ENCODE measurements at places on chromosomes 4 and X. TPM values are rescaled to one million over a fixed set of nuclear protein-coding genes. Genes with fewer than 3 reads are reported as not detected.

DNA sequence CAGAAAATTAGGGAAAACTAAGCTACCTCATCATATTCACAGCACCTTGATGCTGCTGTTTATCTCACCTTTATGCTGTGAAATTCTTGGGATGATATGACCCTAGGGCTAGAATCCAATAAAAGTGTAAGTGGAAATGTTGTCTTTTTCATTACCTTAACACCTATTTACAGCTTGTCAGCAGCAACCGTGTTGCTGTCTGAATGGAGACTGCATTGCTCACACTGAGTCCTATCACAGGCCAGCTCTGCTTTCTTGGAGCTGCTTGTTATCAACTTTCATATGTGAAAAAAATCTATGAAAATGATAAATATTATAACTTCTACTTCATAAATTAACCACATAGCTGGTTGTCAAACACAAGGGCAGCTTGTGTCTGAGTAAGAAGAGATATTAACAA is 789.5 kb downstream of the TECRL start:
- no peak overlapping the region for H3K27ac ChIP-seq
- no peak overlapping the region for H3K4me3 ChIP-seq
- no peak for DNase-seq
- H3K27me3 ChIP-seq, result no peaks in the 10 kb centered on the region
- no peaks in the 10 kb centered on the region for H3K36me3 ChIP-seq

GRCh38 chr4:127623797-127624083 is 9.0 kb upstream of the INTU start:
- peak overlapping the region; percentile 53 for H3K27ac ChIP-seq
- H3K4me1 ChIP-seq, result peaks cover 9% of the 10 kb centered on the region
- DNase-seq, result peak; percentile 61
- peak overlapping the region; percentile 64 for H3K4me3 ChIP-seq

- DNase-seq, result no peak
- H3K27me3 ChIP-seq, result no peaks in the 10 kb centered on the region
- H3K27ac ChIP-seq, result no peak overlapping the region
- H3K36me3 ChIP-seq, result no peaks in the 10 kb centered on the region
These were observed 178.7 kb downstream of the FMR1NB start for GRCh38 chrX:148159796-148160195.

DNA sequence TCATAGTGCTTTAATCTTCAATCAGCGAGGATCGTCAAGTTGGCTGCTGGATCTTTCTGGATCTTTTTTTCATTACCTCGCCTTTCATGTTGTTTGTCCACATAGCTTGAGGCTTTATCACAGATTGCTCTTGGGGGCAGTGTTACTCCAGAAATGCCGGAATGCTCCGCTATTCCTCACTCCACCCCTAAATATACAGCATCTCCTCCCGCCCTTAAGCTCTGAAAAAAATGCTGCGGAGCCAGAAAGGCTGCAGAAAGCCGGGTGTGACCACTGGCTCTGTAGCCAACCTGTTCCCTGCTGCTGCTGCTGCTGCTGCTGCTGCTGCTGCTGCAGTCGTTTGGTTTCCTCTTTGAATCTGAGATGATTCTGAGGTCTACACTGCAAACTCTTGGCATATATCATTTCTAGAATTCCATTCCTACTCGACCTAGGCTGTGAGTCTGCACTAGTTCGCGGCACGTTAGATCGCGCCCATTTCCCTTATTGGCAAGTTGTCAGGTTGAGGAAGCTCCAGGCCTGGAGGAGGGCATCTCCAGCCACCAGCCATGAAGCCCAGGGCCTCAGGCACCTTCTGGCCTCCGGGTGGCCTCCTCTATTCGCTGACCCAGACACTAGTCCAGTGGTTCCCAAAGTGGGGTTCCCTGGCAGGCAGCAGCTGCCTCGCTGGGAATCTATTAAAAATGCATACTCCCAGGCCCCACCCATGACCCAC is 34.2 kb downstream of the WDR13 start:
- H3K27ac ChIP-seq, result no peak overlapping the region
- DNase-seq, result peak; percentile 96
- no peaks in the 10 kb centered on the region for H3K36me3 ChIP-seq
- H3K27me3 ChIP-seq, result no peaks in the 10 kb centered on the region
- H3K4me1 ChIP-seq, result peaks cover 4% of the 10 kb centered on the region

DNA sequence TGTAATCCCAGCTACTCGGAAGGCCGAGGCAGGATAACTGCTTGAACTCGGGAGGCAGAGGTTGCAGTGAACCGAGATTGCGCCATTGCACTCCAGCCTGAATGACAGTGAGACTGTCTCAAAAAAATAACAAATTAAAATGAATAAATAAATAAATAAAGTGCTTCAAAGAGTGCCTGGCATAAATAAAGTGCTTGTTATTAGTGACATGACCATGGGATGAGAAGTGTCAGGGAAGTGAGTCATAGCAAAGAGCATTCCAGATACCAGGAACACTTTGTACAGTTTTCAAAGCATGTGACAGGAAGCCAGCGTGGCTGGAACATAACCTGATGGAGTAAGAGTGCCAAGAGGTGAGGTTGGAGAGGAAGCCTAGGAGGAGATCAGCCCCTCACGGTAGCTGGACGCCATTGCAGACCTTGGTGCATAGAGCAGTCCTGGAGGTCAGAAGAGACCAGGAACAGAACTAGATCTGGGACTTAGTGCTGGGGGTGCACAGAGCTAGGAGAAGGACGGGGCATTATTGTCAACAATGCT is 6.0 kb upstream of the WDR13 start:
- H3K27me3 ChIP-seq, result peaks cover 3% of the 10 kb centered on the region
- no peaks in the 10 kb centered on the region for H3K36me3 ChIP-seq
- H3K4me1 ChIP-seq, result no peaks in the 10 kb centered on the region
- no peak overlapping the region for H3K4me3 ChIP-seq
- H3K27ac ChIP-seq, result no peak overlapping the region

- H3K4me3 ChIP-seq, result no peak overlapping the region
- peaks cover 2% of the 10 kb centered on the region for H3K27me3 ChIP-seq
- DNase-seq, result no peak
- H3K36me3 ChIP-seq, result no peaks in the 10 kb centered on the region
- H3K27ac ChIP-seq, result no peak overlapping the region
- no peaks in the 10 kb centered on the region for H3K4me1 ChIP-seq
These were observed 91.5 kb upstream of the DHX15 start for GRCh38 chr4:24675721-24676389.

The RAB33A gene
- 0.49 TPM for total RNA-seq

The CACNA1F gene
- 0.09 TPM for total RNA-seq

The SERPINA7 gene
- total RNA-seq, result not detected

The XAGE1A gene
- not detected for total RNA-seq

GRCh38 chr4:52548818-52549570 is 110.1 kb downstream of the USP46 start:
- no peaks in the 10 kb centered on the region for H3K4me1 ChIP-seq
- DNase-seq, result no peak
- H3K27ac ChIP-seq, result no peak overlapping the region
- H3K36me3 ChIP-seq, result no peaks in the 10 kb centered on the region
- H3K27me3 ChIP-seq, result no peaks in the 10 kb centered on the region

The CLTRN gene
- total RNA-seq, result 0.13 TPM

DNA sequence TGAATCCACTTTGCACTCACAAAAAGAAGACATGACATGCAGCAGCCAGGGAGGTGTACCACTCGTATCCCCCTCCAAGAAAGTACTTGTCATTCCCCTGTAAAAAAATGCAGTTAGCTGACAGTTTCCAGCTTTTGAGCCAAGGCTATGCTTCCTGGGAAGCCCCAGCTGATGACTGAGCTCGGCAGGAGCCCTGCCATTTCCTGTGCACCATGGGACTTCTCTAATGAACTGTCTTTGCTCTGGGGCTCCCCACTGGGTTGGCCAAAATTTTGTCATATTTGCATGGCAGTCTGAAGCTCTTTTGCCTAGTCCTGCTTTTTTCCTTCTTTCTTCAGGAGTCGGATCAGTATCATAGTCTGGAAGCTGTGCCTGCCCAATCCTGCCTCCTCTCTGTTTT is 104.5 kb upstream of the MAOA start:
- H3K4me1 ChIP-seq, result no peaks in the 10 kb centered on the region
- DNase-seq, result peak; percentile 33
- peaks cover 16% of the 10 kb centered on the region for H3K27me3 ChIP-seq
- H3K27ac ChIP-seq, result no peak overlapping the region
- H3K36me3 ChIP-seq, result no peaks in the 10 kb centered on the region
- no peak overlapping the region for H3K4me3 ChIP-seq

DNA sequence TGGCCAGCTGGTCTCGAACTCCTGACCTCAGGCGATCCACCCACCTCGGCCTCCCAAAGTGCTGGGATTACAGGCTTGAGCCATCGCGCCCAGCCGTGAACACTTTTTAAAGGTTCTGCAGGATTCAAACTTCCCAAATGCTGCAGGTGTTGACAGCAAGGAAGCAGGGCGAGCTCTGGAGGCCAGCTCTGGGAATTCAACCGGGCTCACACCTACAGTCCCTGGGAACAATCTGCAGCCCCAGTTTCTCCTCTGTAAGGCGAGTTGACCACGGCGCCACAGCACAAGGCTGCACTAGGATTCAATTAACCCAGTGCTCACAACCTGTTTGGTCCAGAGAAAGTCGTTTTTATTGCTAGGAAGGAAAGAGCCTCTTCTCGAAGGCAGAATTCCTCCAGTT is 1.6 kb downstream of the MTNR1A start:
- H3K4me1 ChIP-seq, result peaks cover 6% of the 10 kb centered on the region
- peaks cover 20% of the 10 kb centered on the region for H3K27me3 ChIP-seq
- no peak overlapping the region for H3K27ac ChIP-seq
- H3K36me3 ChIP-seq, result no peaks in the 10 kb centered on the region
- no peak overlapping the region for H3K4me3 ChIP-seq

- no peaks in the 10 kb centered on the region for H3K36me3 ChIP-seq
- H3K4me1 ChIP-seq, result no peaks in the 10 kb centered on the region
- DNase-seq, result peak; percentile 20
- H3K27me3 ChIP-seq, result no peaks in the 10 kb centered on the region
- no peak overlapping the region for H3K4me3 ChIP-seq
- H3K27ac ChIP-seq, result no peak overlapping the region
These were observed 67.9 kb upstream of the SOX3 start for GRCh38 chrX:140572724-140573123.

The TMEM187 gene
- 5.2 TPM for total RNA-seq

The ANOS1 gene
- total RNA-seq, result 16.7 TPM

The MAGEA1 gene
- not detected for total RNA-seq

- peaks cover 12% of the 10 kb centered on the region for H3K4me1 ChIP-seq
- no peaks in the 10 kb centered on the region for H3K36me3 ChIP-seq
- peak; percentile 53 for DNase-seq
- H3K4me3 ChIP-seq, result peak within 1 kb of the TSS; percentile 49
These were observed at the start of gene SPOCK3 for GRCh38 chr4:167234316-167234881. SPOCK3 (minus strand) TSS chr4:167234494.

The IL1RAPL1 gene
- 2.3 TPM for total RNA-seq

The VCX gene
- not detected for total RNA-seq

DNA sequence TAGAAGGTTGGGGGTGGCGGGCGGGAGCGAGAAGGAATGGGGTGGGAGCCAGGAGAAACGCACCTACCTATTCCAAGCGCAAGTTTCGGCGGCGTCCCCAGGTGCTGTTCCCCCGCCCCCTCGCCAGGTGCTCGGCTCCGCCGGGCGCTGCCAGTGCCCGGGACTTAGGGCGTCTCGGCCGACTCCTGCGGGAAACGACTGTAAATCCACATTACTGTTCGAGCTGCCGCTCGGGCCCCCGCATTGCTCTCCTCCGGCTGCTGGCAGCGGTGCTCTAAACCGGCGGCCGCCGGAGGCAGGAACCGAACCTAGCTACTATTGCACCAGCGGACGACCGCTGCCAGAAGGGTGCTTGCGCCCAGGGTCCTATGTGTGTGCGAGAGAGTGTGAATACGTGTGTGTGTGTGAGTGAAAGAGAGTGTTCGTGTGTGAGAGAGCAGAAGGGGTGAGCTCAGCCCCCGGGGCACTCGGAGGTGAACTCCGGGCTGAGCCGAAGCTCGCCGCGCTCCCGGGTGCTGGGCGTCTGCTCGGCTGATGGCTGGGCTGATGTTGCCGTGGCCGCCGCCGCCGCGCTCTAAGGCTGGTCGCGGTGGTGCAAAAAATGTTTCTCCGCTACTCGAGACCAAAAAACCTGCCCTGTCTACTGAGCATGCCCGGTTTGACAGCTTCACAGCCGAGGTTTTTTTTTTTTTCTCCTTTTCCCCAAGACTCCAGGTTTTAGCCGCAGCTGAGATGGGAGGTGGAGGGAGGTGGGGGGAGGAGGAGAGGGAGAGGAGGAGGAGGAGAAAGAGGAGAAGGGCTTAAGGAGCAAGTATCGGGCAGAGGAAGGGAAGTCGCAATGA is 115.7 kb upstream of the TEX13C start:
- H3K4me1 ChIP-seq, result peaks cover 7% of the 10 kb centered on the region
- peak overlapping the region; percentile 89 for H3K27ac ChIP-seq
- no peaks in the 10 kb centered on the region for H3K36me3 ChIP-seq
- H3K27me3 ChIP-seq, result peaks cover 40% of the 10 kb centered on the region
- peak; percentile 92 for DNase-seq

- H3K36me3 ChIP-seq, result no peaks in the 10 kb centered on the region
- no peak overlapping the region for H3K4me3 ChIP-seq
- peaks cover 9% of the 10 kb centered on the region for H3K27me3 ChIP-seq
- H3K4me1 ChIP-seq, result peaks cover 14% of the 10 kb centered on the region
These were observed 5.5 kb downstream of the SCD5 start for GRCh38 chr4:82792912-82793649.

DNA sequence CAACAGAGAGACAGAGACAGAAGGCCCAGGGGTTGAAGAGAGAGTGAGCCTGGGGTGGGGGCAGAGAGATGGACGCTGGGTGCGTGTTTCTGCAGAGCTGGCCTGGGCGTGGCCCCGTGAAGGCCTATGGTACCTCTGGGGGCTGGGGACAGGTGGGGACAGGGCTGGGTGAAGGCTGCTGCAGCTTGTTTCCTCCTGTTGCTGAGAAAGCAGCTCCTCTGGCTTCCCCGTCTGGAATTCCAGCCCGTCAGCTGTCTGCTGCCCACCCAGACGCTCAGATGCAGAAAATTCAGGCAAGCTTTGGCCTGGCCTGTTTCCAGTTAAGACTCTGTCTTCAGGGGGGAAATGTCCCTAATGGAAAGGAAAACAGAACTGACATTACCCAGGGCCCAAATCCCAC is 76.8 kb upstream of the PSAPL1 start:
- H3K27ac ChIP-seq, result no peak overlapping the region
- H3K4me3 ChIP-seq, result no peak overlapping the region
- H3K27me3 ChIP-seq, result peaks cover 48% of the 10 kb centered on the region
- peaks cover 42% of the 10 kb centered on the region for H3K4me1 ChIP-seq

DNA sequence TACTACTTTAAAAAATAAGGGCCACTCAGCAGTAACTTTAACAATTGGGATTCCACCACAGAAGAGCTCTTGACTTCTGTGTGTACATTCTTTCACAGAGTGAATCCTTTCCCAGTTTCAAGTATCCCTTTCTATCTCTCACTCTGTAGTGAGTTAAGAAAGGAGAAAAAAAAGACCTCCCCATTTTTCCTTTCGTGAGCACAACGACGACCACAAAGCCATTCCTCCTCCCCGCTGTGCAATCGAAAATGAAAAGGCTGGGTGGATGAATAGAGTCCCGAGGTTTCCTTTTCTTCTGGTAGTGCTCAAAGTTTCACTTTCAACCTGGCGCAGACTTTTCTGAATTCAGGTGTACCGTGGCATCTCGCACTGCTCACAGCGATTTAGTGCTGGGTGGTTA is 58.0 kb downstream of the TAB3 start:
- H3K36me3 ChIP-seq, result no peaks in the 10 kb centered on the region
- DNase-seq, result no peak
- H3K4me3 ChIP-seq, result no peak overlapping the region
- peaks cover 5% of the 10 kb centered on the region for H3K27me3 ChIP-seq
- no peaks in the 10 kb centered on the region for H3K4me1 ChIP-seq
- H3K27ac ChIP-seq, result no peak overlapping the region
